Stimulated activated CD4-positive, alpha-beta T cell treated with anti-CD3 and anti-CD28 coated beads, Interleukin-15, amount 100 ng/mL, for 1 hour (primary cell): ENCODE measurements at places on chromosomes 2 and 18.

DNA sequence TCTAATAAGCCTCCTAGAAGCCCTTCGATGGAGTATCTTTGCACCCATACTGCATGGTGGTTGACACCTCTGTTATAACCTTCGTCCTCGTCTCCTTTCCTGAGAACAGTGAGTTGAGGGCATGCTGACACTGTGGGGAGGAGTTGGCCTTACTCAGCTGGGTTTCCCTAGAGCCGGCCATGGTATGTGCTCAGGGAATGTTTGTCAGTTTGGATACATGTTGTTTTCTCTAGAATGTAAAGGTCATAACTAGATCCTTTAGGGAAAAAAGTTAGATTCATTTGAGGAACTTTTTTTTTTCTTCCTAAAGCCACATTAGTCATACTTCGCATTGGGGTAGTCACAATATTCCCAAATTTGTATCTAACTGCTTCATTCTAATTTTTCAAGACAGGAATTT is 106.0 kb upstream of the FOSL2 start:
- DNase-seq, result no peak

DNA sequence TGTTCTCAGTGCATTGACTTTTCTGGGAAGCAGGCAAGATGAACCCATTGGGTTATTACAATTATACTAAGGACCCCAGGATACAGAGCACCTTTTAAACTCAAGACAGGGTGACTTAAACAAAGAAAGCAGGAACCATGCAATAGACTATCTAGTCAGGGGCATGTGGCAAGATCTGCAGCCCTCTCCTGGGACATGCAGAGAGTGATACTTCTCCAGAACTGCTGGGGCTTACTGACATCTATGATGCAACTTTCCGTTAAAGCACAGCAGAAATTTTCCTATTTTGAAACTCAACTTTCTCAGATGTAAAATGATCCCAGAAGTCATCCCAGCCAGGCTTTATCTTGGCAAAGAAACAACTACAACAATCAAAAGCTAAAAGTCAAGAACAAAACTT is 162.2 kb upstream of the HNMT start:
- DNase-seq, result no peak

- DNase-seq, result no peak
These were observed 98.9 kb upstream of the GLS start for GRCh38 chr2:190781604-190782198.

DNA sequence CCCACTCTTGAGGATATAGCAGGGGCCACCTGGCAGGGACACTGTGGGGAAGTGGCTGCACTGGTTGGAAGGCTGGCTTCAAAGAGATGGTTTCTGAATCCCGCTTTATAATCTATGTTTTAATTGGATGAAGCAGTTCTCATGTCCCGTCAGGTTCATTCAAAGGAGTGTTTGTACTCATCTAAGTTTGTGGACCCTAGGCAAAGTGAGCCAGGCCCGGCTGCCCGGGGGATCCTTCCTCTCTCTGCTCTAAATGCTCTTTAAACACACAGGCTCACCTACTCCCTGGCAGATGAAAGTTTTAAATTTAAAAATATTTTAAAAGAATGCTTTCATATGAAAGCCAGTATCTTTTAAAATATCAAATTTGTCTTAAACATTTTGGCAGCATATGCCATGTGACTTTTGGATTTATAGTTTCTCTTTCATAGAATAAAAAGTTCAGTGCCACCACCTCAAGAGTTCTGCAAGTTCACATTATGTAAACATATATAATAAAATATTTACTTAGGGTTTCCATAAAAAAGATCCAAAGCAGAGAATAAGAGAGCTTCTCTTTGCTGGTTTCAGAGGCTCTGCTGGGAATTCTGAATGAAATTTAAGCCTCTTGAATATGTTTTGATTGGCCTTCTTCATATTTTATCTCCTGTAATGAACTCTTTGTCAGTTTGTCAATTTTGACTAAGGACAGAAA is 143.5 kb upstream of the ALPP start:
- no peak for DNase-seq

DNA sequence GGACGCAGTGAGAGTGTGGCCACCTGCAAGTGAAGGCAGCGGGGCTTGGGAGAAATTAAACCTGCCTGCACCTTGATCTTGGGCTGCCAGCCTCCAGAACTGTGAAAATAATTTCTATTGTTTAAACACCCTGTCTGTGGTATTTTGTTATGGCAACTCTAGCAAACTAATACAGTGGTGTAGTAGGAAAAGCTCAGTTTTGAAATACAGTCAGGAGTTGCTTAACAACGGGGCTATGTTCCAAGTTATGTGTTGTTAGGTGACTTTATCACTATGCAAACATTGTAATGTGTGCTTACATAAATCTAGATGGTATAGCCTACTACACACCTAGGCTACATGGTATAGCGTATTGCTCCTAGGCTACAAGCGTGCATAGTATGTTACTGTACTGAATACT is 93.4 kb upstream of the FN1 start:
- no peak for DNase-seq

- no peak for DNase-seq
These were observed 317.8 kb downstream of the GULP1 start for GRCh38 chr2:188609321-188610049.

GRCh38 chr18:69383186-69383585 is 17.5 kb upstream of the DOK6 start:
- DNase-seq, result no peak

GRCh38 chr2:196697825-196698224 is 58.3 kb downstream of the CCDC150 start:
- no peak for DNase-seq
